Stimulated activated CD4-positive, alpha-beta T cell treated with anti-CD3 and anti-CD28 coated beads, Interleukin-4, amount 100 ng/mL, for 24 hours (primary cell): ENCODE measurements at places on chromosomes 3 and 15.
A peak's percentile ranks its signal among the peaks of the same experiment; 100 is the strongest.

DNA sequence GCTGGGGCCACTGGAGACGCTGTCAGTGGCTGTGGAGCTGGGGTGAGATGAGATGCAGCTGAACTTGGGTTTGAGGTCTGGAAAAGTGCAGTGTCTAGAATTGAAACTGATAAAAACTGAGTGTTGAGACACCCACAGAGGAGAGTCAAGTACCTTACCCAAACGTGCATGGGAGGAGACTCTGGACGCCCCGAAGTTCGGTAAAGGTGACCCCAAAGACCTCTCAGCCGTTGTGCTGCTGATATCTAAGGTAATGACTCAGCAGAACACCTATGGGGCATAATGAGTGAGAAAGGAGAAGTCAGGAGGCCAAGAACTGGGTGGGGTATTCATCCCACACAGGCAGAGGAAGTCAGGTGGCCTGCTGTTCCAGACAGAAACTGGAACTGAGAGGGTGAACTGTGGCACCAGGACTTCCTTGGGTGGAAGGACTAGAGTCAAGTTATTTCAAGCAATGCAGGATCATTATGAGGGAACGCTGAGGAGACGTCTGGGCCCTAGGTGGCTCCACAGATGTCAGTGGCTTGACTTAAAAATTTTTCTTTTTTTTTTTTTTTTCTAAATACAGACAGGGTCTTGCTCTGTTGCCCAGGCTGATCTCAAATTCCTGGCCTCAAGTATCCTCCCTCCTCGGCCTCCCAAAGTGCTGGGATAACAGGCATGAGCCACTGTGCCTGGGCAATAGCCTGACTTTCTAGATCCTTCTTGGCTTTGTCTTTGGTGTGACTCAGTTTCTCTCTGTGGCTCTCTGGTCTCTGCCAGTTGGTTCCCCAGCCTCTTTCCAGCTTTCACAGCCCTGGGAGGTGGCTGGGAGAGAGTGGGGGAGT is 67.6 kb upstream of the GCNT3 start:
- no peak for DNase-seq

- no peak for DNase-seq
Observed at GRCh38 chr3:107458871-107459270, 63.9 kb upstream of the BBX start.

- peak; percentile 30 for DNase-seq
Observed at GRCh38 chr15:66401130-66402021, 14.7 kb downstream of the MAP2K1 start.

DNA sequence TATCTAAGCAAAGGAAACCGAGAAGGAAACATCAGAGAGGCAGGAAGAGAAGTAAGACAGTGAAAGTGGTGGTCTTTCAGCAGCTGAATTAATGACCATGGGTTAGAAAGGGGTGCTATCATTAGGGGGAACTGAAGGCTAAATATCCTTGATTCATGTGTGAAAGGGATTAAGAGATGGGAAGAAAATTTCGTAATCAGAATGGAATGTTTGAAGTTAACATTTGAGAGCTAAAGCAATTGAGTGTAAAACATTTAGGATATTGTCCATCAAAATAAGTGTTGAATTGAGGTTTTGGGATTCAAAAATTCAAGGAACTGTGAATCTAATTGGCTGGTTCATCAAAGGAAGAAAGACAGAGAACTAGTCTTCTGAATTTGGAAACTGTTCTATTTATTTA is 4.1 kb upstream of the ECT2 start:
- no peak for DNase-seq

- no peak for DNase-seq
Observed at GRCh38 chr15:89243046-89243690, 611 bp upstream of the FANCI start.

- DNase-seq: no peak
Observed at GRCh38 chr3:175493301-175493700, 634.2 kb downstream of the NAALADL2 start.

GRCh38 chr15:49247556-49248110 is 77.6 kb downstream of the GALK2 start:
- no peak for DNase-seq

GRCh38 chr15:74954515-74954914 is 2.1 kb downstream of the RPP25 start:
- no peak for DNase-seq

DNA sequence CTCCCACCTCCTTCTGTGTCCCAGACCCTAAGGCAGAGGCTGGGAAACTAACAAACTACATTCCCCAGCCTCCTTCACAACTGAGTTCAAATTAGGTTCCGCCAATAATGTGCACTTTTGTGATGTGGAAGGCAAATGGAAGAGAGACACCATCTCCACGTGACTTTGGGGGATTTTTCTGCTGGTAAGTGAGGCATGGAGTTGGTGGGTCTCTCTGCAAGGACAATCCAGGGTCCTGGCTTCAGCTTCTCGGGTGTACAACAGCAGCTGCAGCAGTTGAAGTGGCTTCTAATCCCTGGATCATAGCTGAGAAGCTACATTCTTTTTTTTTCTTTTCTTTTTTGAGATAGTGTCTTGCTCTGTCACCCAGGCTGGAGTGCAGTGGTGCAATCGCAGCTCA is 58.9 kb upstream of the GATA2 start:
- DNase-seq: no peak

DNA sequence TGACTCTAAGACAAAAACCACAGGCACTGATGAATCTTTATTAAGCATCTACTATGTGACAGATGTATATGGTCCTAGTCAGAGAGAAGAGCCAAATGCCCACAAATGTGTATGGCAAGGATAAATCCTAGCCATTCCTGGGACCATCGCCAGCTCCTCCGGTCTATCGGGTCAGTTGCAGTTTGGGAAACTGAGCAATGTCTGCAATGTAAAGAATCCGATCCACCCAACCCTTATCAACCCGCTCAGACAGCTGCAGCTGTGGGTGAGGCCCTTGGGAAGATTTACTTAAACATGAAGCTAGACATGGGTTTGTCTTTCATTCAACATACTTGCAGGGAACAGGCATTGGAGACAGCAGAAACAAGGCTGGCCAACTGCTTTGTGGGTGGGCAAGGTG is 40.5 kb upstream of the CDV3 start:
- no peak for DNase-seq

GRCh38 chr15:45586125-45586524 is 1.1 kb upstream of the BLOC1S6 start:
- DNase-seq: no peak

- no peak for DNase-seq
Observed at GRCh38 chr3:161848376-161848775, 351.8 kb downstream of the OTOL1 start.

DNA sequence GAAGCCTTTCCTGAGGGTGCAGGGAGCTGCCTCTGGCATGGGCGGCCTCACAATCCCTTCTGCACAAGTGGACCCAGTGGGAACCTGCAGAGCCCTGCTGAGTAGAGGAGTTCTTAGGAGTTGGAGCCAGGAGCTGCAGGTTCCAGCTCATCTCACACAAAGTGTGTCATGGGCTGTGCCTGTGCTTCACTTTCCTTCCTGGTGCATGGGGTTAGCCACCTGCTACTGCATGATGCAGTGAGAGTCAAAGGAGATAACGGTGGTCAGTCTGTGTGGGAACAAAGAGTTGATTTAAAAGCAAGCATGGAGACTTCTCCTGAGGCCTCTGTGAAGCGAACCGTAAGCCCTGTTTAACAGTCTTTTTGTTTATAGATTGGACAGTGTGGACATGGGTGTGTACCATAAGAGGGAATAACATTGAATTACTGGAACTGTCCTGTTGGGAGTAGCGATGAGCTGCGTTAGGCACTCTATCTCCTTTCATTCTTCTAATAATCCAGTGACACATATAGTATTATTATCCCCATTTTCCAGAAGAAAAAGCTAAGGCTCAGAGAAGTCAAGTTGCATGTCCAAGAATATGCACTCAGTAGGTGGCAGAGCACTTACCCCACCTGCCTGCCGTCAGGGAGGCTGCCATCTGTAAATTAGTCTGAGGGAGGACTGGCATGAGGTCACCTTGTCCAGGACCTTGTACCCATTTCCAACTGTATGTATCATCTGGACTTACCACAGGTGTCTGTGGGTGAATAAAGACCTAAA is 68.7 kb upstream of the PRR23C start:
- DNase-seq: no peak

DNA sequence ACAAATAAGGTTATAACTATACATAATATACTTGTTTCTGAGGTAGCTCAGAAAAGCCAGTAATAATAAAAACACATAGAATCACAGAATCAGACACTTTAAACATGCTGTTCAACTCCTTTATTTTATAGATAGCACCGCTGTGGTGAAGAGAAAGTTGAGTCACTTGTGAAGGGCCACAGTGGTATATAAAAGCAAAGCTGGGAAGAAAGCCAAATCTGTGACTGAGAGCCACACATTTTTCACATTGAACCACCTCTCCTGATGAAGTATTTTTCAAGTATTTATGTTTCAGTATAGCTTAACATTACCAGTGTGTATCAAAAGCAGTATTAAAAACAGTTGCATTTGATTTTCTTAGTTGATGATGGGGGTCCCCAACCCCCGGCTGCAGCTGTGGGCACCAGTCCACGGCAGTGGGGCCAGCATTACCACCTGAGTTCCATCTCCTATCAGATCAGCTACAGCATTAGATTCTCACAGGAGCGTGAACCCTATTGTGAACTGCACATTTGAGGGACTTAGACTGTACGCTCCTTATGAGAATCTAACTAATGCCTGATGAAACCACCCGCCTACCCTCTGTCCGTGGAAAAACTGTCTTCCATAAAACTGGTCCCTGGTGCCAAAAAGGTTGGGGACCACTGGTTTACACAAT is 46.2 kb downstream of the TBL1XR1 start:
- peak; percentile 26 for DNase-seq

GRCh38 chr3:53856964-53857363 is 10.6 kb downstream of the IL17RB start:
- no peak for DNase-seq

DNA sequence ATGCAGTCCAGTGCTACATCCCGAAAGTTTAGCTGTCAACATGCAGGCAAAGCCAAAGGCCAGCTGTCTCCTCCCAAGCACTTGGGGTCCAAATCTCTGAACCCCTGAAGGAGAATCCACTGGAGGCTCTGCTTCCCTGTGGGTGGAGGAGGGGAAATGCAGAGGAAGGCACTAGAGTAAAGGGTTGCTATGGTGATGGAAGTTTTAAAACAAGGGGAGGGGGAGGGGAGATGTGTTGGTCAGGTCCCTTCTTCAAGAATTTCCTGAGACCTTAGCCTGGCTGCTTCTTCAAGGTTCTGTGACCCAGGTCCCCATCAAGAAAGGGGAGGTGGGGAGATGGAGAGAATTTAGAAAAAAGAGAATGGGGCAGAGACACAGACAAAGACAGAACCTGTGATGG is 2.3 kb downstream of the CAMKV start:
- no peak for DNase-seq

- no peak for DNase-seq
Observed at GRCh38 chr3:165883863-165884478, 46.7 kb upstream of the BCHE start.

DNA sequence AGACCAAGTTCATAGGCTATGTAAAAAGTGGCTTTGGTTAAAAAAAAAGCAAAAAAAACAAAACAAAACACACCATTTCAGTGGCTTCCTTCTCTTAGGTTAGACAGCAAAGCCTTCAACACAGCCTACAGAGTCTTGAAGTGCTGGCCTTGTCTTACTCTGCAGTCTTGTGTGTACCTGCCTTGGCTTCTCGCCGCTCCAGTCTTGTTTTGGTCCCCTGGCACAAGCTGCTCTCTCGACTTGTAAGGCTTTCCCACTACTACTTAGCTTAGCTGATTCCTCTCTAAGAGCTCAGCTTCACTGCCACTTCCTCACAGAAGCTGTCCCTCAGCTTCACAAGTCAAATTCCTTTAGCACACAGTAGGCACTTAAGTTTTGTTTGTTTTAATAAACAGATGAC is 63.0 kb downstream of the ST3GAL6 start:
- no peak for DNase-seq

- no peak for DNase-seq
Observed at GRCh38 chr15:38860253-38860652, 295.6 kb upstream of the RASGRP1 start.

- DNase-seq: no peak
Observed at GRCh38 chr3:17061005-17061404, 176.2 kb downstream of the PLCL2 start.

GRCh38 chr15:70463453-70463834 is 299.9 kb downstream of the UACA start:
- no peak for DNase-seq

GRCh38 chr3:193055352-193055751 is 137.7 kb upstream of the MB21D2 start:
- no peak for DNase-seq

DNA sequence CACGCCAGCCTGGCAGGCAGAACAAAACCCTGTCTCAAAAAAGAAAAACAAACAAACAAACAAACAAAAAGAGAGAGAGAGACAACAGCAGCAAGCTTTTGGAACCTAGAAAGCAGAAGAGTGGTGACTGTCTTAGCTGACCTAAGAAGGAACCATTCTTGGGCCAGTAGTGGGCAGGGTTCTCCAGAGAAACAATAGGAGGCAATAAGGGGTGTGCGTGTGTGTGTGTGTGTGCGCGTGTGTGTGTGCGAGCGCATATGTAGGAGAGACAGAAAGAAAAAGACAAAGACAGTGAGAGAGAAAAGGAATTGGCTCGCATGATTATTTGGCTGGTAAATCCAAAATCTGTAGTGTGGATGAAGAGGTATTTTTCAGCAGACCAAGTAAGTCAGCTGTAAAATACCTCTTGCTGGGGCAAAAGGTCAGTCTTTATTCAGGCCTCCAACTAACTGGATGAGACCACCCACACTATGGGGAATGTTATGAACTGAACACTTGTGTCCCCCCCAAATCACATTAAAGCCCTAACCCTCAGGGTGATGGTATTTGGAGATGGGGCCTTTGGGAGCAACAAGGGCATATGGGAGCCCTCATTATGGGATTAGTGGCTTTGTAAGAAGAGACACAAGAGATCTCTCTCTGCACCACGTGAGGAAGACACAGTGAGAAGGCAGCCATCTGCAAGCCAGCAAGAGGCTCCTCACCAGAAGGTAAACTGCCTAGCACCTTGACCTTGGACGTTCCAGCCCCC is 15.1 kb upstream of the BLM start:
- DNase-seq: no peak

GRCh38 chr3:152030320-152030719 is 156.9 kb downstream of the SUCNR1 start:
- DNase-seq: no peak

DNA sequence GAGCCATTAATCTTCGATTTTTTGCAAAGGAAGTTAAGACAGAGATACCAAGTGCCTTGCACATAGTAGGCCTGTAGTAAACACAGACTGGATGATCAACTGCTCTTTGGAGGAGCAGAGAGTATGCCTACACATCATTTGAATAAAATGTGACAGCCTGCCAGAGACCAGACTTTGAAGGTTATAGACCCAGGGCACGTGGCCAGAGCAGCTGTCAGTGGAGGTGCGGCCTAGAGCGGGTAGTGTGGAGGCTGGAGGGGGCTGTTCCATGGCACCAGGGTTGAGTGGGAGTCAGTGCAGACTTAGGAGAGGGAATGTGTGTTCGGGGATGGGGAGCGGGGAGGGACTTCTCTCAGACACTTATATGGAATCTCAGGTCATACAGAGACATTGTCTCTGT is 80.8 kb downstream of the SMAD3 start:
- DNase-seq: no peak

GRCh38 chr3:18283680-18284079 is 141.5 kb downstream of the SATB1 start:
- DNase-seq: no peak

- DNase-seq: no peak
Observed at GRCh38 chr3:126777366-126777765, 73.3 kb downstream of the CHCHD6 start.
